ENCODE measurements at places on chromosomes 7 and 10. TPM values are rescaled to one million over a fixed set of nuclear protein-coding genes. Genes with fewer than 3 reads are reported as not detected.

The FAM20C gene
- 23.4 TPM for total RNA-seq

The FAM25A gene
- not detected for total RNA-seq

The UTF1 gene
- not detected for total RNA-seq

The TMEM229A gene
- 0.48 TPM for total RNA-seq

The ACSL5 gene
- 3.1 TPM for total RNA-seq

The CYP3A4 gene
- 0.72 TPM for total RNA-seq

The ARL4A gene
- total RNA-seq: 61.6 TPM

The CDC14C gene
- 2.6 TPM for total RNA-seq

The USP6NL gene
- total RNA-seq: 11.3 TPM

The ENO4 gene
- total RNA-seq: 0.72 TPM

The IFIT1B gene
- total RNA-seq: 26.5 TPM

The NEUROD6 gene
- 0.96 TPM for total RNA-seq
